ENCODE measurements at places on chromosomes 3 and 15. TPM values are rescaled to one million over a fixed set of nuclear protein-coding genes. Genes with fewer than 3 reads are reported as not detected.

GRCh38 chr3:187722206-187722612 lies 19.9 kb upstream of the RTP2 start:
- DNase-seq, result no peak

Gene ADCY5
- 0.99 TPM for total RNA-seq

- DNase-seq, result no peak
Measured at GRCh38 chr15:62357431-62357830, 192.3 kb upstream of the C2CD4B start.

Gene TMEM44
- 14.9 TPM for total RNA-seq

DNA sequence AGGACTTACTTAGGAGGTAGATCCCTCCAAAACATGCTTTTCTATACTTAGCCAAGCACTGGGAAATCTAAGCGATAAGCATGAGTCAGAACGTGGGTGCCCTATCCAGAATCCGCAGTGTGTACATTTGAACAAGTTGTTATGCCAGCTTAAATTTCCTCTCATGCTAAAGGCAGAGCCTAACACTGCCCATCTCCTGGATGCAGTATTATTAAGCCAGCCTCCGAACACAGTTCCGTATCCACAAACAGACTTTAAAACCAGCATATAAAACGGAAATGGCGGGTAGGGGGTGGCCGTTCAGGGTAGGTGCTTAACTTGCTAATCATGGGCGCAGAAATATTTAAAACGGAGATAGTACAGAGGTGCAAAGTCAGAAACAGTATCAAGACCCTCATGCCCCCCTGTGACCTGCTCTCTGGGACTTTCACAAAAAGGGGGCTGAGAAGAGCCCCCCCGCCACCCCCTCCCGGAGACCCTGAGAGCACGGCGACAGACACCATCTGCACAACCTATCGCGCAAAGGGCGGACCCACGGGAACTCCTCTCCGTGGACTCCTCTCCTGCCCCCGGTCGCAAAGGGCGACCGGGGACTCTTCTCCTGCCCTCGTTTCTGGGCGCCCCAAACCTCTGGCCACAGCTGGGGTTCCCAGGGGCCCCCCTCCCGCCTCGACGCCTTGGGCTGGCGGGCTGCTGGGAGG lies 889 bp upstream of the LRRIQ4 start:
- peak; percentile 32 for DNase-seq

Gene PDIA5
- 37.2 TPM for total RNA-seq

Gene PLA1A
- total RNA-seq, result 5.1 TPM

DNA sequence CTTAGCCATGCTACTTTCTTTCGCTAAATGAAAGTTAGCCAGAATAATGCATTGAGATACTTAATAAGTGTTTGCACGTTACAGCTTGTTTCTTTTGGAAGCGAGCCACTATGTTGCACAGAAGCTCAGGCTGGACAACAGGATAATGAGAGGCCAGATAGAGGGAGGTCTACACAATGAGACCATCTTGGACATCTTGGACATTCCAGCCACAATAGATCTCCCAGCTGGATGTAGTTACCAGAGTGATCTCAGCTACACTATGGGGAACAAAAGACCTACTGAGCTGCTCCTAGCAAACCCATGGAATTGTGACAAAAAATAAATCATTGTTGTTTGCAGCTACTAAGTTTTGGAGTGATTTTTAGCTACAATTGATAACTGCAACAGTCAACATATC lies 540.1 kb upstream of the SEMA6D start:
- no peak for DNase-seq

DNA sequence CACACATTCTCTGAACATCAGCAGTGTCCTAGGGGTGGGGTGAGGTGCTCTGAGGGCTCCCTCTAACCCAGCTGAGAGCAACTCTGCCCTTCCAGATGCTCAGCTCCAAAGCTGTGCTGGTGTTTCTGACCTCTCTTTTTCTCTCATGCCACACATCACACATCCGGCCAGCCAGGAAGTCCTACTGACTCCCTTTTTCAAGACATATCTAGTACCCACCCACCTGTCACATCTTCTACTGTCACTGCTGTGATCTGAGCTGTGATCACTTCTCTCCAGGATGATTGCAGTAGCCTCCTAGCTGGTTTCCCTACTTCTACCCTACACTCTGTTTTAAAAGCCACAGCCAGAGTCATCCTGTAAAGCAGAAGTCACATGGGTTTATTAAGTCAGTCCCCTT lies 30.2 kb upstream of the MASP1 start:
- DNase-seq, result no peak

DNA sequence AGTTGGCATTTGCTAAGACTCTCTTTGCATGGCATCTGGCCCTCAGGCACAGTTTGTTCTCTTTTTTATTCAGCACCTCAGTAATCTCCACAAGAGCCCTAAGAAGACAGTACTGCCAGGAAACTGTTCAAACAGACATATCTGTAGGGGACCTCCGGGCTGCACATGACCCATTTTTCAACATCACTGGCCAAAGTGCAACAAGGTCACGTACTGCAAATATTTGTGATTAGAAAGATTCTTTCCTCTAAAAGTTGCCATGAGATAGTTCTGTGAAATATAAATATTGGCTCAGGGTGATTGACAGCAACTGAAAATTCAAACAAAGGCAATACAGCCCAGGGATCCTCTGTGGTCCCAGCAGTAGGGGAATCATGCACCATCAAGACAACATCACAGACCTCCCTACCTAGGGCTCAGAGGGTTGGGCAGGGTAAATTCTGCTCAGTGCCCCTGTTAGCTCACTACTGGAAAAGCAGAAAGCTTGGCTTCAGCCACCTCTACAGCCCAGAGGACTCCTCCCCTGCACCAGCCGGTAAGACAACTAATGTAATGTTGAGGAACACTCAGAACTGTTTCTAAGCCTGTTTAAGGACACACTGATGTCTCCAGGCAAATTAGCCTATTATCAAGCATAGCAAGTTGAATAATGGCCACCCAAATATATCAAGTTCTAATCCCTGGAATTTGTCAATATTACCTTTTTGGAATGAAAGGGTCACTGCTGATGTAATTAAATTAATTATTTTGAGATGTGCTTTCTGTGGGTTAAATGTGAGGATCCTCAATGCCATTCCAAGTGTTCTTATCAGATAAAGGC lies 117.4 kb upstream of the LPP start:
- no peak for DNase-seq

DNA sequence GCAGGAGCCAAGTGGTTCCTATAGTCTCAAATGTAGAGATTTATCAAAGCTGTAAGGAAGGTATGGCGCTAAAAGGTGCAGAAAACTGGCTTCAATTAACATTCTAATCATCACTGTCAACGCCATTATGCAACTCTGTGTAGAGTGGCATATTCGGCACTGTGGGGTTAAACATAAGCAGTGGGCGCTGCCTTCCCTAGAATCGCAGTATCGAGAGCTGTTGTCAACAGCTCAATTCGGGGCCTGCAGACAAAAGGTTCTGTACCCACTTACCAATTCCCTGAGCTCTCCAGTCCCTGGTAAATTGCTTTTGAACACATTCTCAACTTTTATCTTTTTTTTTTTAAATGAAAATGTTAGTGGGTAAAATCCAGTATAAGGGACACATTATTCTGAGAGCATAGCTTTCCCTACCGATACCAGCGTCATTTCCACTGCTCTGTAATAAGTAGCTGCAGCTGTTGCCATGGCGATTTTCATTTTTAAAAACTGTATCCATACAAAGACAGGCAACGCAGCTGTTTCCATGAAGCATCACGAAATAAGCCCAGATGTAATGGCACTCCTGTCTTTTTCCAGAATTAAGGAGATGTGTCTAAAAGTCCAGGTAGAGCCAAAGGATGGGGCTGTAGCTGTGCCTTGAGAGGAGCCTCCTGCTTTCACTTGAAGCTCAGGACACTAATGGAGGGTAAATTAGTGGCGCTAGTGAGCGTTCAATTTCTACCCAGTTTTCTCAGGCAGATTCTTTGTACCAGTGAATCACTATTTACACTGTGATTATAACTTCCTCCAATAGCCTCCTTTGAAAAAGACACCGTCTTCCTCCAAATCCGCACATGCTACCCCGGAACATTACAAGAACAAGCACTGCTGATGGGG lies 250.3 kb downstream of the SLC9A9 start:
- DNase-seq, result no peak

Gene TRIM42
- total RNA-seq, result not detected

DNA sequence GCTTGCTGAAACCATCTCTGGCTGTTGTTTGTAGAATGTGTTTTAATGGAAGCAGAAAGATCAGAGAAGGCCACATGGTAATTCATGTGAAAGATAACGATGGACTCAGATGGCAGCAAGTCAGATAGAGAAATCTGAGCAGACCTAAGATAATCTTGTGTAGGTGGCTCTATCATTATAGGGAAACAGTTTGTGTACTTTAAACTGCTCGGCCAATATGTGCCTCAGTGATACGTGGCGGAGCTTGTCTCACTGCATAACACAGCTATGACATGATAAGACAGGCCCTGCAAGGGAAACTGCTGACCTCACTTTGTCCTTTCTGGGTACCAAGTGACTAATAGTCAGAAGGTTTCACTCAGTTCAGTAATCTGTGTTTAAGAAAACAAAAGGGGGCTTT lies 51.0 kb downstream of the MME start:
- peak; percentile 54 for DNase-seq

GRCh38 chr3:25812644-25813043 lies 22.8 kb downstream of the OXSM start:
- DNase-seq, result no peak
